ENCODE measurements at places on chromosomes 16 and 17.

DNA sequence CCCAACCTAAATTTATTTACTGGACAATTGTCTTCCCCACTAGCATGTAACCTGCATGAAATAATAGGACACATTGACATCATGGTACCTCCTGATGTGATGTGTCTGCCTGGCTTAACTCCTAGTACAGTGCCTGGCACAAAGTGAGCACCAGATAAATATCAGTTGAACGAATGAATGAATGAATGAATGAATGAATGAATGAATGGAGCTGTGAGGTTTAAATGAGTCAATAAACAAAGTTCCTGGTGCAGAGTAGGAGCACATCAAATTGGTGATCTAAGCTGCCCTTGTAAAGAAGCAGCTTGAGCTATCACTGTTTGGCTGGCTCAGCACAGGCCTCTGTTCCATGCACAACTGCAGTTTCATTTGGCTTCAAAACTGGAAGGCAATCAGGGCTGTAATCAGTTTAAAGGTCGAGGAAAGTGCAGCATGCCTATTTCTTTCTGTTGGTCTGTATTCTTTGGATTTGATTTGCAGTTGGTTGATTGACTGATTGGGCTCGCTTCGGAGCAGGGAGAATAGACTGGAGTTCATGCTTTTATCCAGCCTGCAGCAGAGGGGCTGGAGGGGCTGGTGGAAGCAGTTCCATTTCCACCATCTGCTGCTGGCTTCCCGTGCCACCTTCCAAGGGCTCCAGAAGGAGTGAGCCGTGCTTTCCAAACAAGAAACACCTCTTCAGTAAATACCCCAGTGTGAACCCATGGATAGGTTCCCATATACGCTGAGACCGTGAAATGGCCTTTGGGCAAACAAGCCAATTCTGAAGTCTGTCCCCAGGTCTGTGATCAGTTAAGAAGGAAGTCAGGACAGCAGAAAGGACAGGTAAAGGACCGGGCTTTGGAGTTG lies 54.6 kb downstream of the GPRC5B start:
- DNase-seq, result no peak

DNA sequence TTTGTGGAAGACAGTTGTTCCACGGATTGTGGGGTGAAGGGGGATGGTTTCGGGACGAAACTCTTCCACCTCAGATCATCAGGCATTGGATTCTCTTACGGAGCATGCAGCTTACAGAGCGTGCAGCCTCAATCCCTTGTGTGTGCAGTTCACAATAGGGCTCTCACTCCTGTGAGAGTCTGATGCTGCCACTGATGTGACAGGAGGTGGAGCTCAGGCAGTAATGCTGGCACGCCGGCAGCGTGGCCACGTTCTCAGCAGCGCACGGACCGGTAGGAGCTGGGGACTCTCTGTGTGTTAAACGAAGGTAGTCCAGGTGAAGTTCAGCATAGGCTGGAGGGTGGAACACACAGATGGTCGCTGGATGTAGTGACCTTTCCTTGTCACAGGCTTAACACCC lies 37.8 kb downstream of the SEC14L1 start:
- no peak for DNase-seq

DNA sequence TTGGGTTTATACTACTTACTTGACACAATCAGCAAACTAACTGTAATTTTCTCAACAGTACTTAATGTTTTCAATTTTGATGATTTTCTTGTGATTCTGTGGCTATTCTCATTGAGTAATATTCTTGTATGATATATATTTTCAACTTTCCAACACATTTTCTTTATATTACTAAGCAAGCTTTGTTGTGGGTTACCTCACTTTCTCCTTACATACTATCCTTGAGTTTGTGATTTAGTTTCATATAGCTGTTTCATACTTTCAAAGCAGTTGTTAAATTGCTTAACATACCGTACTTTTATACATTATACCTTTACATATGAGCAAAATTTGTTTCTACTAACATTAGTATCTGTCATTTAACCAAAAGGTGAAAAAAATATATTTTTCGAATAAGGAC lies 197.1 kb downstream of the BCAS3 start:
- no peak for DNase-seq

GRCh38 chr16:12295395-12295794 lies 318.9 kb downstream of the SNX29 start:
- peak; percentile 34 for DNase-seq

DNA sequence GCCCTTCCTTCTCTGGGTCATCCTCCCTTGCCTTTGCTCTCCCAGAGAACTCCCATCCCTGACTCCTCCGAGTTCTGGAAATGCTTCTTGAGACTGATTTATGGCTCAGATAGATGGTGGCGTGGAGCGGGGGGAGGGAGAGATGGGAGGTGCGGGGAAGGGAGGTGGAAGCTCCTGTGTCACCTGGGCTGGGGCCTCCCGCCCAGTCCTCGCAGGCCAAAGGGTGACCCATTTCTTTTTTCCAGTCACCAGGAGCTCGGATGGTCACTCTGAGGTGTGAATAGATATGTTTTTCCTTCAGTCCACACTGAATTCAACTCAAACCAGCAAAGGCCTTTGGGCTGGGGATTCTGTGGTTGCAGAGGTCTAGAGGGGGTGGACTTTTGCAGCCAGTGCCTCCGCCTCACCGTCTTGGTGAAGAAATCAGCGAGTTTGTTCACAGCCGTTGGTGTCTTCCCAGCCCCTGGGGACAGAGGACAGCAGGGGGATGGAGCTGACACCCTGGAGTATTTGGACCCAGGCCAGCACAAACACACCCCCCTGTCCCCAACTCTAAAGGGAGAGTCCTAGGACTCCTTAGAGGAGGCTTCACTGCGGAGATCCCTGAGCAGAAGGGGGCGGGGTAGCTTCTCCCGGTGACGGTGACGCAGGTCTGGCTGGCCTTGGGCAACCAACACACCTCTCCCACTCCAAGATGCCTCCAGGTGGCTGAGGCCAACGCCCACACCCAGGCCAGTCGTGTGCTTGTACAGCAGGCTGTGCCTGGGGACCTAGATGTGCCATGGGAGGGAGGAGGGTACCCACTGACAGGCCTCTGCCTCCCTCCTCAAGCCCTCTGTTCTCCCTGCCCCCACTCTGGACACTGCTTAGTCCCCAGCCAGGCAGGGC lies 80.6 kb downstream of the AMFR start:
- no peak for DNase-seq

GRCh38 chr17:28515518-28515917 lies 9.4 kb downstream of the FOXN1 start:
- no peak for DNase-seq

- no peak for DNase-seq
Measured at GRCh38 chr17:6064868-6065267, 5.3 kb upstream of the WSCD1 start.

- DNase-seq, result peak; percentile 78
Measured at GRCh38 chr17:4152471-4152870, 9.5 kb downstream of the CYB5D2 start.

GRCh38 chr17:42010898-42011516 lies 6.2 kb downstream of the DNAJC7 start:
- DNase-seq, result peak; percentile 57

DNA sequence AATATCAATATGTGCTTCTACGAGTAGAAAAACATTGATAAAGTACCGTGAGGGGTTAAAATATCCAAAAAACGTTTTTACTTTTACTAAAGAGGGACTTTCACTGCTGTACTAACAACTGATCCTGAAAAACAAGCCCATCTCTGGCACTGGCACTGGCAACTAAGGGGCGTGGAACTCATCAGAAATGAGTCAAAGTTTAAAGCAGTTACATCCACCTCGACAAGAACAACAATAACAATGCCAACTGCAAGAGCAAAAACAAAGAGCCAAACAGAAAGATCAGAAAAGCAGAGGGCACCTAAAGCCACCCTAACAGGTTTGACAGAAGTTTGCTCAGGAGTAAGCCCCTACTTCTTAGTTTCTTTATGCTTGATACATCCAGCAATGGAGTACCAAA lies 13.1 kb downstream of the MBTPS1 start:
- DNase-seq, result peak; percentile 27

Measured in AG08395 (cell line).